Activated T-cell treated with anti-CD3 and anti-CD28 coated beads for 48 hours (primary cell): ENCODE measurements at places on chromosomes 1 and 21.

- no peak for DNase-seq
These were observed 143.4 kb downstream of the ZZZ3 start for GRCh38 chr1:77538956-77539518.

GRCh38 chr1:84152649-84153056 lies 8.6 kb downstream of the PRKACB start:
- DNase-seq: no peak

DNA sequence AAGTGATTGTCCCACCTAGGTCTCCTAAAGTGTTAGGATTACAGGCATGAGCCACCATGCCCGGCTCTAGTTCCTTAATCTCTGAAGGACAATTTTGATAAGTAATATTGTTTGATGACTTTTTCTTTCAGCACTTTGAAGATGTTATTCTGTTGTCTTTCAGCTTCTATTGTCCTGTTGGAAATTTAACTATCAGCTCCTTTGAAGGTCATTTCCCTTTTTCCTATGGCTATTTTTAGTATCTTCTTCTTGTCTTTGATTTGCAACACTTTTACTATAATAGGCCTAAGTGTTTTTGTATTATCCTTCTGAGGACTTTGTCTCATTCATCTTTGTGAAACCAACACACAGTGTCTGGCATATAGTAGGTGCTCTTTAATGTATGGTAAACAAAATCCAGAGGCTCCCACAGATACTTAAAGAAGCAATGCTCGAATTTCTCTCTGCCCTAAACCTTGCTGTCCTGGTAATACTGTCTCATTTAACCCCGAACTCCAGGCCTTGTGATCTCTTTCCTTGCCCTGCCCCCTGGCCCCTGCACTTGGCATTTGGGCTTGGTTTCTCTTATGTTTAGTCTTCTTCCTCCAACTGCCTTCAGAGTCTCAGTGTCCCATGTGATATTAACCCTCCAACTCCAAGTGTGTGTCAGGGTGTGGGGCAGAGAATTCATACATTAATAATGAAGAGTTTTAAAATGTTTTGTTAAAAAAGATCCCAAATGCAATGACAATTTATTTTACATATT lies 19.0 kb upstream of the AGO1 start:
- no peak for DNase-seq

GRCh38 chr1:66624412-66625060 lies 90.6 kb downstream of the SGIP1 start:
- no peak for DNase-seq

DNA sequence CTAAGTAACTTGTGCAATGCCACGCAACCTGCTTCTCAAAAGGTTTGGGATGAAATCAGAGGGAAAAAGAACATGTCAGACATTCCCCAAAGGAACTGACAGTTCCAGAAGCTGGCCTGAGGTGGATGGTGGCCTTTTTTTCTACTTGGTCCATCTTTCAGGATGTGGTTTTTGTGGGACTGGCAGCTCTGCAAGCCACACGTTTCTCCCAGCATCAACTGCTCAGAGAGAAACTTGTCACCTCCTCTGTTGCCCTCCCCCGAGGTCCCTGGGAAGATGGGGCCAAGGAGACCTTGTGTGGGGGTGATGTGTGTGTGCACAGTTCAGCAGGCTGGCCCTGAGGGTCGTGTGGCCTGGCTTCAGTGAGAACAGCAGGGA lies 2.5 kb upstream of the DHRS3 start:
- peak; percentile 13 for DNase-seq

GRCh38 chr21:46150491-46151121 lies 4.8 kb downstream of the FTCD start:
- no peak for DNase-seq

- no peak for DNase-seq
These were observed 63.3 kb downstream of the TNR start for GRCh38 chr1:175679981-175680652.

DNA sequence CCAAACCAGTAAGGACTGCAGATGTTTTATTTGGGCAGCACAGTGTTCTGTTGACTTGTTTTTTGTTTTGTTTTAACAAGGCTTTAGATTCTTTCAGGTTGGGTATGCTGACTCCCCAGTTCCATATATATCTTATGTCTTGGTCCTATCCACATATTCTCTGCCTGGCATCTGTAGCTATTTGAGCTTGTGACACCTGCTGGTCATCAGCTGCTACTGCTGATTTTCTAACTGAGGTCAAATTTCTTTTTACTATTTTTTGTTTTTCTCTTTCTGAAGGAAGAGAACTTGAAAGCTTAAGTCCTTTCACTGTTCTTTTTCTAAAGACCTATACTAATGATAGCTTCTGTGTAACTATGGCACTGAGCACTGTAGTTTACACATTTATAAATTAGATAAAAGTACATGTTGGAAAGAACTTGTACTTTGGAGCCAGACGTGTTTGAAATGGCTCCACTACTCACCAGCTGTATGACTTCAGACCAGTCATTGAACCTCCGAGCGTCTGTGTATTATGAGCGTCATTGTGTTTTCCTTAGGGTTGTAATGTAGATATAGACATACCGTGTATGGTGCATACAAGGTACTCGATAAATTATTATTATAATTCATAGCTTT lies 109.4 kb downstream of the NRDC start:
- DNase-seq: no peak

DNA sequence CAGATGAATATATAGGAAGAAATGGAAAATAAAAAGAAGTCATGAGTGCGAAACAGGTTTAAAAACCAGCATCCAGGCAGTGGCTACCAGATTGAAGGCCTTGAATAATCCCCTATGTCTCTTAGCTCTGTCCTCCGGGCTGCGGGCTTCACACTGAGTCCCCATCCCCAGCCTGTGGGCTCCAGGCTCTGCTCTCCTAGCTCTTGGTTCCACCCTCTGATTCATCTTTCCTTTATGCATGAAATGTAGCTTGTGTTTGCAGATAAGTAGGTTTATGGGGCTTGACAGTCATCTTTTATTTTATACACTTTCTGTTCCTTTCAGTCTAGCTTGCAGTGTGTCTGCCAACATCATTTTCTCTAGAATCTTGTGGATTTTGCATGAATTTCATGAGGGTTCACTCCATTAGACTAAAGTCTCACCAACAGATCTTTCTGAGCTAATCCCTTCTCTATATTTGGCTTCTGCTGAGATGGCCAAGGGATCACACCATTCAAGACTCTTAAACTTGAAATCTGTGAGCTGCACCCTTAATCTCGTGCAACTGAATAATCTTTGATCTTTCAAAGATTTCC lies 174.5 kb downstream of the PLPPR4 start:
- DNase-seq: no peak
